ENCODE measurements at places on chromosomes 7 and 10. TPM values are rescaled to one million over a fixed set of nuclear protein-coding genes. Genes with fewer than 3 reads are reported as not detected.
A peak's percentile ranks its signal among the peaks of the same experiment; 100 is the strongest.

DNA sequence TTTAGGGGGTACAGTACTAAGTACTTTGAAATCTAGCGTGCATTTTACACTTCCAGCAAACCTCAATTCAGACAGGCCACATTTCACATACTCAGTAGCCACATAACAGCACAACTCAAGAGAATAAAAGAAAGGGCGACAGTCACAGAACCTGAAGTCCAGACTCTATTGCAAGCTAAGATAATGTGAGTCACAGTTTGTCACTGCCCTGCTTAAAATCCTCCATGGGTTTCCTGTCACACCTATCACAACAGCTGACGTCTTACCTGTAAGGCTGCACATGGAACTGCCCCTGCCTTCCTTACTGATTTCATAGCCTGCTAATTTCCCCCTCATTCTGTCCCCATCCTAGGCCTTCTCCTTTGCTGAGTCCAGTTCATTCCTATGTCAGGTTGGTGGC lies 16.1 kb upstream of the CDK14 start:
- H3K27me3 ChIP-seq, result no peaks in the 10 kb centered on the region
- no peak for DNase-seq
- no peak overlapping the region for H3K4me3 ChIP-seq
- no peaks in the 10 kb centered on the region for H3K36me3 ChIP-seq

AEBP1 gene
- 164 TPM for total RNA-seq

SH2B2 gene
- 11.0 TPM for total RNA-seq

- H3K27ac ChIP-seq, result no peak overlapping the region
- DNase-seq, result no peak
- no peaks in the 10 kb centered on the region for H3K4me1 ChIP-seq
- peak overlapping the region; percentile 45 for H3K4me3 ChIP-seq
- H3K27me3 ChIP-seq, result no peaks in the 10 kb centered on the region
Observed at GRCh38 chr7:158549616-158550393, 37.8 kb downstream of the PTPRN2 start.

GRCh38 chr10:70359017-70359550 lies 23.3 kb downstream of the LRRC20 start:
- no peak for DNase-seq
- H3K36me3 ChIP-seq, result no peaks in the 10 kb centered on the region
- no peak overlapping the region for H3K27ac ChIP-seq
- no peak overlapping the region for H3K4me3 ChIP-seq
- H3K4me1 ChIP-seq, result no peaks in the 10 kb centered on the region
- H3K27me3 ChIP-seq, result no peaks in the 10 kb centered on the region

DNA sequence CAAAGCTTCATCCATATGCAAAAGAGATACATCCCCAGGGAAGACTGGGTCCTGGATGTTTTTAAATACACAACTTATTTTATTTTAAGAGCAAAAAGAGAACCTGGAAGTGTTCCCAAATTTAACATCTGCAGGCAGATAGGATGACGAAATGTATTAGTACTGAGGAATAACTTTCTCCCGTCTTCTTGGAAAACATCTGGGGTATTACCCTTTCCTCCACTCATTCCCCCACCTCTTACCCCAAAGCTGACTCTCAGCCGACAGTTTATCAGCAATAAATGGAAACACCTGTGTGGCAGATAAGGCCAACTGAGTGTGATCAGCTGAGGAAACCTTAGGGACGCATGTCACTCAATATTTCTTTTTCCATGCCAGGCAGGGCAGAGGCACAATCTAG lies 435.6 kb upstream of the NPVF start:
- no peaks in the 10 kb centered on the region for H3K27me3 ChIP-seq
- H3K4me1 ChIP-seq, result no peaks in the 10 kb centered on the region
- H3K27ac ChIP-seq, result no peak overlapping the region
- H3K36me3 ChIP-seq, result no peaks in the 10 kb centered on the region

DNA sequence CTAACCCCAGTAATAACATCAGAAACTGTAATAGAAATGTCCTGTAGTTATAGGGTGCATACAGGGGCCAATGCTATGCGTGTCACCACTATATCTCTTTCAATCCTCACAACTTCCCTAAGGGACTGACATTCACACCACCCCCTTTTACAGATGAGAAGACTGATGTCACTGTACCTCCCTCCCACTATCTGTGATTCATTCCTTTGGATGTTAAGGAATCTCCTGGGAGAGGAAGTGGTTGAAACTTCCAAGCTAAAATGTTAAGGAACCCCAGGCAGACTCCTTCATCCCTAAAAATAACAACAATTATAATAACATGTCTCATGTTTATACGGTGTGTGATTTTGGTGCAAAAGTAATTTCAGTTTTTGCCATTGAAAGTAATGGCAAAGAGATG lies 5.4 kb downstream of the COL13A1 start:
- no peaks in the 10 kb centered on the region for H3K27me3 ChIP-seq
- no peaks in the 10 kb centered on the region for H3K36me3 ChIP-seq
- DNase-seq, result no peak
- peaks cover 6% of the 10 kb centered on the region for H3K4me1 ChIP-seq

DNA sequence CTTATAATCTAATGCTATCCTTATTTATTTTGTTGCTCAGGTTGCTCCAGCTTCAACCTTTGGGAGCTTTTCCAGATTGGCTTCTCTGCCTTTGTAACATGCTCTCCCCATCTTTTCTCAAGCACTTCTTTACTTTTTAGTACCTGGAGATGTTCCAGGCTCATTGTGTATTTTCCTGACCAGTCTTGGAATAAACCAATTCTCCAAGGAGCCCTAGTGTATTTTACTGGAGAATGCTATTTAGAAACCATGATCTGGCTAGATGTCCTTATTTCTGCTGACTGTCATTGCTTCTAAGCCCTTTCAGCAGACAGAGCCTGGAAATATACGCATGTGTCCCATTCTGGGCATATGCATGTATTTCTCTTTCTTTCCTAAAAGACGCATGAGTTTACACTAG lies 95.7 kb downstream of the EMX2 start:
- H3K27ac ChIP-seq, result no peak overlapping the region
- DNase-seq, result no peak
- H3K36me3 ChIP-seq, result no peaks in the 10 kb centered on the region
- H3K4me3 ChIP-seq, result no peak overlapping the region
- no peaks in the 10 kb centered on the region for H3K4me1 ChIP-seq

FAM237B gene
- total RNA-seq, result not detected

- no peaks in the 10 kb centered on the region for H3K4me1 ChIP-seq
- H3K36me3 ChIP-seq, result no peaks in the 10 kb centered on the region
- no peaks in the 10 kb centered on the region for H3K27me3 ChIP-seq
- no peak overlapping the region for H3K27ac ChIP-seq
- no peak overlapping the region for H3K4me3 ChIP-seq
Observed at GRCh38 chr10:87744606-87745005, 73.4 kb downstream of the ATAD1 start.

DNA sequence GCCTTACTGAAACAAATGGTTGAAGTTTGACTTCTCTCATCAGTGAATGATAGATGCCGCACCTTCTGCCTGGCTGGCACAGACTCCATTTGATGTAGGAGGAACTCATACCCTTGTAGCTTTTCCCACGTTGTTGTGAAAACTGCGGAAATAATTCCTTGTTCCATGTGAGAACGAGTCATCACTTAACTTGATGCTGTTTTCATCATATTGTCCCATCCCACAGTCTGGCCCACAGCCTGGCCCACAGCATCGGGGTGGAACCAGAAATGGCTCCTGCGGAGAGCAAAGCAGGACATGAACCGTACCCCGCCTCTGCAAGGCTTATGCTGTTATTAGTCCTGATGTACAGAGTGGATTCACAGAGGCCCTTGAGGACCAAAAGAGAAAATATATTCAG lies 587.0 kb downstream of the SDK1 start:
- no peaks in the 10 kb centered on the region for H3K27me3 ChIP-seq
- H3K27ac ChIP-seq, result no peak overlapping the region
- no peak for DNase-seq
- no peaks in the 10 kb centered on the region for H3K4me1 ChIP-seq
- H3K4me3 ChIP-seq, result no peak overlapping the region

FRMD4A gene
- 68.2 TPM for total RNA-seq

DNA sequence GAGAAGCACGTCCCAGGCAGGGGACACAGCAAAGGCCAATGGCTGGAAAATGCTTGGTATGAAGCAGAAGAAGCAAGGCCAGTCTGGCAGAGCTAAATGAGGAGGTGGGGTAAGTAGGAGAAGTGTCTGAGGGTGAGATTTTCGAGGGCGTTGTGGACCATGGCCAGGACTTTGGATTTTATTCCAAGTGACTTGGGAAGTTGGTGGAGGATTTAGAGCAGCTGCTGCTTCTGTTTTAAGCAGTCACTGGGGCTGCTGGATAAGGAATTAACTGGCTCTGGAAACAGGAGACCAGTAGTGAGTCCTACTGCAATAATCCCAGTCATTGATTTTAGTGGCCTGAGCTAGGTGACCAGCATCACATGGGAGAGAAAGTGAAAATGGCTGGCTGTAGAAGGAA lies 67.6 kb upstream of the GSDME start:
- no peak overlapping the region for H3K4me3 ChIP-seq
- no peak overlapping the region for H3K27ac ChIP-seq
- H3K27me3 ChIP-seq, result no peaks in the 10 kb centered on the region

DNA sequence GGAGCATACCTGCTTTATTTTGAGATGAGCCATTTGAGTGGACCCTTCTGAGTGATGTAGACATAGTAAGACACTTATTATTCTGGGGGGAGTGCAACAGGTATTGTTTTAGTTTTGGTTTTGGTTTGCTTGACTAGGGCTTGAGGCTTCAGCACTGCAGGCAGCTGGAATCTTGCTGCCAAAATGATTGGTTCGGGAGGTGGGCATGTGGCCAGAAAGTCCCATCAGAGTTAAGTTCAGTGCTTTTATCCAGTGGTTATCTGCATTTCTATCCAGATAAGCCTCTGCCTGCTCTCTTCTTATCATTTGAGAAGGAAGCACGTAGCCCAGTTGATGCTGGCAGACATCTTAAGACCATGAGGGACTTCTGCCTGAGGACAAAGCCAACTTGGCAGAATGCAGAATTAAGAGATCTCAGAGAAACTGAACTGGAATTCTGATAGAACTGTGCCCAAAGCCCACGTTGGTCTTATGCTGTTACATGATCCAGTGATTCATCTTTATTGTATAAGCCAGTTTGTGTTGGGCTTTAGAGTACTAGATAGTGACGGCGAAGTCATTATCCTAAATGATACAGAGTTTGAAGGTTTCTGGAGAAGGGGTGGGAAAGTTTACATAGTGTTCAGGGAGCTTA lies 9.6 kb upstream of the JAZF1 start:
- no peaks in the 10 kb centered on the region for H3K4me1 ChIP-seq
- DNase-seq, result no peak
- H3K27ac ChIP-seq, result no peak overlapping the region
- no peaks in the 10 kb centered on the region for H3K27me3 ChIP-seq
- no peaks in the 10 kb centered on the region for H3K36me3 ChIP-seq
- H3K4me3 ChIP-seq, result no peak overlapping the region

DNA sequence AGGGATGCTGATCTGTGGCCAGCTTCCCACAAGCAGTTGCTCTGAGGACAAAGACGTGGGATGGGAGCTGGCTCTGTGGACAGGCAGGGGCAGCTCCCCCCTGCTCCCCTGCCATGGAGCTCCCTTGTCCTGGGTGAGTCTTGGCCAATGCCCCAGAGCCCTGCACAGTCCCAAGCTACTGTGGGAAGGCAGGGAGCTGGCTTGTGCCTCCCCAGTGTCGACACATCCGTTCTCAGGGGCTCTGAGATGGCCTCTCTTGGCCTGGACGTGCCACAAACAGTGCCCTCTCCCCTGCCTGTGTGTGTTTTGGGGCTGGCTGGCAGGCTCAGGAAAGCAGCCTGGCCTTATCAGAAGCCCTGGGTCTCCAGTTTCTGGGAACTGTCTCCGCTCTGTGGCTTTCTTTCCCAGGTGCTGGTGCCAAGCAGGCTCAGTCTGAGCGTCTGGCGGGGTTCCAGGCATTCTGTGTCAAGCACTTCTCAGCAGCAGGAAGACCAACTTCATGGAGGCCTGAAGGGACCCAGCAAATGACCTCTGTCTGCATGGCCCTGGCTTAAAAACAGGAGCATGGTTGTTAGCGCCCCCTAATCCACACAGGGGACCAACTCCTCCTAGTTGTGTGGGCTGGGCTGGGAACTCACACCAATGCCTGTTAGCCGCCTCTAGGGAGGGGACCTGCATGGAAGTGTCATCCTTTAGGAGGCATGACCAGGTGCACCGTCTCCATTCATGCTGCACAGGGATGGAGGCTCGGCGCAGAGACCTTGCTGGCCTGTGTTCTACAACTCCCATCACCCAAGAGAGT lies 375.2 kb downstream of the RPS24 start:
- H3K4me1 ChIP-seq, result peaks cover 9% of the 10 kb centered on the region
- no peak overlapping the region for H3K4me3 ChIP-seq
- DNase-seq, result peak; percentile 86
- H3K27ac ChIP-seq, result peak overlapping the region; percentile 43

DNA sequence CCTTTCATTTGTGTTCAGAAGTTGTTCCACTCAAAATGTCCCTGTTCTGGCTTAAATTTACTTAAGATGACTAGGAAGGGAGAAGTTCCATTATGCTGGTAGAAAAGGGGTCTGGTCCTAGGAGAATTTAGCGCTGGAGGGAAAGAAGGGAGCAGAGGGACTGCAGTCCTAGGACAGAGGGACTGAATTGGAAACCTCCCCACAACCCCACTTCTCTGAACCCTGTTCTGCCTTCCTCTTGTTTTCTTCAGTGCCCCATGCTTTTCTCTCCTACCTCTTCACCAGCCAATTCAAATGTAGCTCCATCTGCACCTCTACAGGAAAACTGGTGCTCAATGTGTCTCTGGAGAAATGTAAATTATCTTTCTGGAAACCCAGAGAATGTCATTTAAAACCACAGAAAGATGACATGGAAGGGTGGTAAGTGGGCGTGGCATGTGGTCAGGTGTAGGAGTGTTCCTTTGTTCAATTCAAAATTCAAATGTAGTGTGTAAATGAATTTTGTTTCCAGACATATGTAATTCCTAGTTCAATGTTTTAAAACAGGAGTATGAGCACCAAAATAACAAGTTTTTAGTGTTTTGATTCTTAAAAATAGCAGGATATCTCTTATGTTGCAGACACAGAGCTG lies 24.0 kb upstream of the RHOBTB1 start:
- no peak for DNase-seq
- H3K4me3 ChIP-seq, result no peak overlapping the region
- H3K27me3 ChIP-seq, result no peaks in the 10 kb centered on the region
- peaks cover 3% of the 10 kb centered on the region for H3K4me1 ChIP-seq
- H3K36me3 ChIP-seq, result no peaks in the 10 kb centered on the region
- no peak overlapping the region for H3K27ac ChIP-seq
